ENCODE measurements at places on chromosomes 4 and X.
A peak's percentile ranks its signal among the peaks of the same experiment; 100 is the strongest.

DNA sequence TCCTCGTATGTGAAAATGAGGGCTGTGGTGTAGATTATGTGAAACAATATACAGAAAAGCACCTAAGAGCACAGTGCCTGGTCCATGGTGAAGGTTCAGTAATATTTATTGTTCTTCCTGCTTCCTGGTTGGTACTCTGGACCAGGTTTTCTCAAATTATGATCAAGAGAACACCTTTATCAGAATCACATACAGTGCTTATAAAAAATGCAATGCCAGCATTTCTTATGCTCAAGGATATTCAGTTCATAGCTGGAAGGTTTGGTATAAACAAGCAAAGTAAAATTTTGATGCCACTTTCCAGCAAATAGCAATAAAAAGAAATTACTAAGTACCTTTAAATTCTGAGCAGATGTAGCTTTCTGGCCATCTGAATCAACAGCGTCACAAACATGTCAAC lies 1412.4 kb downstream of the RPA4 start:
- no peak for DNase-seq

DNA sequence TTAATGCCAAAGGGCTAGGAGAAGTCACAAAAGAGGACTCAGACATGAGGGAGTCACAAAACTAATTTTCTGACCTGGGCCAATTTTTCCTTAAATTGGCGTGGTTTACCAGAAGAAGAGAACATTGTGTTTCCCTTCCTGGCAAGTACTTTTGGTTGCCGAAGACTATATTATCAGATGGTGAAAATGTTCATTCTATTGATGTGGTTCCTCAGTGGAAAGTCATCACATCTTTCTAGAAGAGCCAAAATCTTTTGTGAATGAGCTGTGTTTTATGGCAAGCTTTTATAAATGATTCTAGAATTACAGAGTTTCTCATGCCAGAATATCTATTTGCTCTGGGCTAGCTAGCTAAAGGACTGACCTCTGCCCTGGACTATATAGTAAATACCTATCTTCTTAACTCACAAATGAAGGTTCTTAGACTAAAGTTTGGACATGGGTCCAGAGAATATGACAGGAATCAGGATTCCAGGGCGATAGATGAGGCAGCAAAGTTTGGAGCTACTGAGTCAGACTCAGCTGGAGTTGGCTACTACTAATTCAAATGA lies 288.9 kb downstream of the IL1RAPL2 start:
- DNase-seq = no peak

GRCh38 chr4:55311792-55312488 lies 34.1 kb upstream of the SRD5A3 start:
- no peak for DNase-seq

DNA sequence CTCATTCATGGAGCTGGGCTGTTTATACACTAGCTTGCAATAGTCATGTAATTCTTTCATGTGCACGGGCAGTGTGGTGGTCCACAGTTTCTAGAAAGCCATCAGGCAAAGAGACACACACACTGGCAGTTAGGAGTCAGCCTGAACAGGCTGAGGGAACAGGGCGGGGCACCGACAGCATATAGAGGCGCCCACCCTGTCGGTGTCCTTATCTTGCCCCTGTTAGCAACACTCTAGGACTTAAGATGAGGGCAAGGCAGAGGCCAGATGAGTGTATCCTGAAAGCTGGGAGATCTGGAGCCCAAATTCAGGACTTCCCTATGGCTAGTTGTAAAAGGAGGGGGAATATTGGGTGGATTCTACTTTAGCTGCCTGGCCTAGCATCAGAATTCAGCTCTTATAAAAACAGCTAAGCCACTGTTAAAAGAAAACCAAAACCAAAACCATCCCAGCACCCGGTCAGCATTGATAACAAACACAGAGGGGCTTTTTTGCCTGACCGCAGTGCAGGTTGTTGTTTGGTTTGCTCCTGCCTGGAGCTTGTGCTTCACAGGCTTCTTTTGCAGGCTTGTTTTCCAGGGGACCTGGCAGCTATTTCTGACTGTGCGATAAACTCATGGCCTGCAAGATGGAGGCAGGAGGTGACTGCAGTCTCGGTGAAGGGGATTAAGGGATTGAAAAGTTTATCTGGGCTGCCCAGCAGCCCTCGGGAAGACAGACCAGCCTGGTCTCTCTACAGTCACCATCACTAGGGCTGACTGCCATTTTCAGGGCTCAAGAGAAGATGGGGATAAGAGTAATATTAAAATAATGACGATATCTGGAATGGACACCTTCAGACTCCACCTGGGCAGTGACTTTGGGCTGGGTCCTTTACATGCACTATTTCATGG lies 638.9 kb downstream of the MID1IP1 start:
- DNase-seq = no peak

- peak; percentile 15 for DNase-seq
These were observed 95.9 kb upstream of the RPS6KA3 start for GRCh38 chrX:20362268-20363267.

DNA sequence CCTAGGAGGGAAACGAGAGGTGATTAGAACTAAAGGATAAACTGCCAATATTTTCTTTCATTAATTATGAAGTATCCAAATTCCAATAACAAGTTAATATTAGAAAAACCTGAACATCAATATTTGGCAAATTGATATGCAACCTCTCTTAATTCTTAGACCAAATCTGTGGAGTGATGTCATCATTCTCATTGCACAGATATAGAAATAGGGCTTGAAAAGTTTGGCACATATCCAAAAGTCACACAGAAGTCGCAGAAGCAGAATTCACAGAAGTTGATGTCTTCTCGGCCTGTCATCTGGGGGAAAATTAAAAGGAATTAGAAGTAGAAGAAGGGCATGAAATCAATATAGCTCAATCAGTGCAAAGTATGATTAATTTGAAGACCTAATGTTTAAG lies 36.9 kb downstream of the ENPEP start:
- DNase-seq = no peak

- no peak for DNase-seq
These were observed 7.5 kb upstream of the UVSSA start for GRCh38 chr4:1339489-1339888.
